Epithelial cell of prostate (primary cell): ENCODE measurements at places on chromosomes 13 and 19.

DNA sequence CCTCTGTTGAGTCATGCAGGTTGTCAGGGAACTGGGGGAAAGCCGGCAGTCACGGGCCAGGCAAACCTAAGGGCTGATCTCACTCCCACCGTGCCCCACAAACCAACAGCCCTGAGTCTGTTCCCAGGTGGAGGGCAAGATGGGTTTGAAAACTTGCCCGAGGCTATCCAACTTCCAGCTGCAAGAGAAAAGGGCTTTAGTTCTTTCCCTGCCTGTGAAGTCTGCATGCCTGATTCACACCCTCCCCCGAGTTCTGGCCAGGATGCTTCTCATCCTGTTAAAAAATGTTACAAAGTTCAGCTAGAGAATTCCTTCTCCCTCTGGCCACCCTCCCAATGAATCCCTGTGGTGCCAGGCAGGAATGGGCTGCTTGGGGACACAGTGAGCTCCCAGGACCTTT lies 33.1 kb downstream of the MYO16 start:
- DNase-seq, result no peak

DNA sequence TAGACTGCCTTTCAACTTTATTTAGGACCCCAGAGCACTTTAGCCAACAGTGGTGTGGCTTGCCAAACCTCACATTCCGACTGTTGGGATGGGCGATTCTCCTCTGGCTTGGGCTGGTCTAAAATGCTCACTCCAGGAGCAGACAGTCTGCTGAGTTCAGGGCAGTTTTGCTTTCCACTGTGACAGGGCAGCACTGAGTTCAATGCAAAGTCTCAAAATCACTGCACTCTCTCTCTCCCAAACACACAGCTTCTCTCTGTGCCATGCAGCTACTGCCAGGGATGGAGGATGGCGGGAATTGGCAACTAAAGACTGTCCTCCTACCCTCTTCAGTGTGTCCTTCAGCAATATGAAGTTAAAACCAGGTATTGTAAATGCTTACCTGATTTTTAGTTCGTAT lies 13.2 kb downstream of the NAPSA start:
- DNase-seq, result no peak

- DNase-seq, result no peak
Observed at GRCh38 chr19:41554907-41555306, 21.1 kb upstream of the CEACAM21 start.

- no peak for DNase-seq
Observed at GRCh38 chr13:19172647-19173030, 9.0 kb downstream of the TUBA3C start.

GRCh38 chr13:31048521-31048920 lies 113.2 kb downstream of the HSPH1 start:
- DNase-seq, result no peak

- no peak for DNase-seq
Observed at GRCh38 chr13:41608839-41609177, 151.5 kb downstream of the RGCC start.

- peak; percentile 67 for DNase-seq
Observed at GRCh38 chr13:74210693-74211393, 76.6 kb upstream of the KLF12 start.
